Omental fat pad (tissue), 4 donors: ENCODE measurements at places on chromosomes 4 and X. TPM values are rescaled to one million over a fixed set of nuclear protein-coding genes. Genes with fewer than 3 reads are reported as not detected.

The ANK2 gene
- total RNA-seq = 88.0 TPM

The VGLL1 gene
- total RNA-seq = not detected

GRCh38 chr4:178599521-178599920 lies 1157.3 kb upstream of the AGA start:
- no peak for DNase-seq

DNA sequence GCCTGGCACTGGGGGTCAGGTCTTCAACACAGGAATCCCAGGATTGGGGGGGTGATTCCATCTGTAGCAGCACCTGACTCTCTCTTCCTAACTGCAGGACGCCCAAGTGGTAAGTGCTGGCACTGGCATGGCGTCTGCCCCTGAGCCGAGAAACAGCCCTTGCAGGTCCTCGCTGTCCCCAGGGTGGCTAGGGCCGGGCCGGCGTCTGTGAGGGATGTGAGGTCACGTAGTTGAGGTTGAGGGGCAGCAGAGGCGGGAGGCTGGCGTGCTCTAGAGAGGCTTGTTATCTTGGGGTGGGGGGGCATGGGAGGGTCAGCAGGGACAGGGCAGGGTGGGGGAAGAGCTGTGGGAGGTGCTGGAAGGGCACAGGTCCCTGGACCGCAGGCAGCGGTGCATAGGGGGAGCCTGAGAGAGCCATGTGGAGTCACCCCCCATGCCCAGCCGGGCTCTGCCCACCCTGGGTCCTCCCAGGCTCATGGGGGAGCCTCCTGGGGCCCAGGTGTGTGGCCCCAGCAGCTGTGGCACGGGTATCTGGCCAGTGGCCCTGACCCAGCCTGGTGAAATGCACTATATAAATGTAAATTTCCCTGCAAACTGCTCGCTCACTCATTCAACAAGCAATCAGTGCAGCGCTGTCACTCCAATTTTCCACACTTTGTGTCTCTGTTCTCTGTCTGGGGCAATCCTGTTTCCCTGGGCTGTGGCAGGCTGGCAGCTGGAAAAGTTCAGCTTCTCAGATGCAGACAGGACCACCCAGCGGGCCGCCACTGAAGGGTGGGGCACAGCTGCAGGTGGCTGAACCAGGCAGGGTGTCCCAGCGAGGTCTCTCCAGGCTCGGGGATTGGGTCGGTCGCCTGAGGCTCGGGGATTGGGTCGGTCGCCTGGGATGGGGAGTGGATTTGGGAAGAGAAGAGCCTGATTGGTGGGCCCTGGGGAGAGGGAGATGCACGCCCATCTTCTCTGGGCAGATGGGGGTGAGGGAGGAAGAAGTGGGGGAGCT lies 102.2 kb upstream of the NKX1-1 start:
- no peak for DNase-seq

DNA sequence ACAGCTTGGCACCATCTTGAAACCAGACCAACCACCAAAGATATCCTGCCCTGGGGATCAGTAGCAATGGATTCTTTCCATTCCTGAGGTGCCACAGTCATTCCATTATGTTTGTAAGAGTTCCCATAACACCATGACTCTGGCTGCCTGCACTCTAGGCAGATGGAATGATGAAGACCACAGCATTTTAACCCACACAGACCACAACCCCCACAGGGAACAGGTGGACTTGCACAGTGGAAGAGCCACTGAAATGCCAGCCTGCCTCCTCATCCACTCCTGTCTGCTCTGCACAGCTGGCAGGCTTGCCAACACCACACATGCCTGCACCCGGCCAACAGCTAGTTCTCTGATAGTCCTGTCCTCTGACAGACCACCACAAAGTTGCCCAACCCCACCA lies 2362.2 kb upstream of the AGA start:
- no peak for DNase-seq

DNA sequence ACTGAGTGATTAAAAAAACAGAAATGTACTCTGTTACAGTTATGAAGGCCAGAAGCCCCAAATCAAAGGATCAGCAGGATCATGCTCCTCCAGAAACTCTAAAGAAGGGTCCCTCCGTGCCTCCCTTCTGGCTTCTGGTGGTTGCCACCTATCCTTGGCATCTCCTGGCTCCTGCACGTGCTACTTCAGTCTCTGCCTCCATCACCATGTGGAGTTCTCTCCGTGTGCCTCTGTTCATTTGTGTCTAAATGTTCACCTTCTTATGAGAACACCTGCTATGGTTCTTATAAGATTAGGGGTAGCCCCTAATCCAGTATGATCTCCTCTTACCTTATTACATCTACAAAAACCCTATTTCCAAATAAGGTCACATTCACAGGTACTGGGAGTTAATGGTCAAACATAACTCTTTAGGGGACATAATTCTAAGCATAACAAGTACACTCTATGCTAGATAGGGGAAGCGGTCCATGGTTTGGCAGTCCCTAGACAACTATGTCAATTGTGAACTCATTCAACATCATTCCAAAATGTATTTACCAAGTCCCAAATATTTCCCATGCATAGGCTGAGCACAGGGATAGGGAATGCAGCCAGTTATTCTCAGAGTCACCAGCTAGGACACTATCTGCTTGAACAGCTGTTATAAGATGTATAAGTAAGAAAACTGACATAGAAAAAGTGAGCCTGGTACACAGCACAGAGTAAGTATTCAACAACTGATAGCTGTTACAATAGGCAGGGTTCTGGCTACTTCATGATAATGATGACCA lies 295.5 kb upstream of the BOD1L1 start:
- DNase-seq = no peak

- no peak for DNase-seq
Measured at GRCh38 chr4:124409044-124409443, 303.5 kb downstream of the ANKRD50 start.
